Aortic smooth muscle cell (primary cell): ENCODE measurements at places on chromosomes 6 and 20. TPM values are rescaled to one million over a fixed set of nuclear protein-coding genes. Genes with fewer than 3 reads are reported as not detected.

ZC2HC1B gene
- total RNA-seq: not detected in 2 replicates

GUCA1A gene
- total RNA-seq: not detected in 2 replicates

STMND1 gene
- total RNA-seq: not detected in 2 replicates

PAK5 gene
- not detected in 2 replicates for total RNA-seq

ZNF311 gene
- 0.87 and 1.3 TPM in 2 replicates for total RNA-seq
